ENCODE measurements at places on chromosomes 11 and 22. TPM values are rescaled to one million over a fixed set of nuclear protein-coding genes. Genes with fewer than 3 reads are reported as not detected.
A peak's percentile ranks its signal among the peaks of the same experiment; 100 is the strongest.

GRCh38 chr22:19174106-19175025 is 4.2 kb downstream of the SLC25A1 start:
- no peak for DNase-seq

GRCh38 chr22:22156348-22156715 is 88.3 kb upstream of the VPREB1 start:
- no peak for DNase-seq

DNA sequence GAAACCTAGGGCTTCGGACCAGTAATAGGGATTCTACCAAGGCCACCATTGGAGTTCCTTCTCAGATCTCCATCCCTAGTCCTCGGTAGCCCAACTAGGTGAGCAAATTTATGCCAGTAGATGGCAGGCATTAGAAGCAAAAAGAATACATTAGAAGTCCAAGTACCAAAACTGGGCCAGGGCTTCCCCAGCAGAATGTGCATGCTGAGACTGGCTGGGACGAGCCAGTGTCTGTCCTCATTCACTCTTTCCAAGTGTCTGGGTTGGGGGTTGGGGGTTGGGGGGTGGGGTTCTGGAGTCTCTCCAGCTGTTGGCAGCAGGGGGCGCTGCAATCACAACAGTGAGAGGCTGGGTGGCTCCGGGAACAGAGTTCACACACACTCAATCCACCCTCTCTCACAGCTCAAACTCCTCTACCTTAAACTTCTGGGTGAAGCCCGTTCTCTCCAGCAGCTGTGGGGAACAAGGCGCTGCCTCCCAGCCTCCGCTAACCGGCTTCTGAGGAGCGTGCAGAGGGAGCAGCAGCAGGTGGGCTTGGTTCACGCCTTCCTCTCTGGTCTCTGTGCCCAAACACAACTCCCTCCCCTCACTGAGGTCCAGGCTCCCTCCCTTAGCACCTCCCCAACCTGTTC is 57.5 kb downstream of the BTG4 start:
- DNase-seq = peak; percentile 44

The MS4A12 gene
- total RNA-seq = not detected

DNA sequence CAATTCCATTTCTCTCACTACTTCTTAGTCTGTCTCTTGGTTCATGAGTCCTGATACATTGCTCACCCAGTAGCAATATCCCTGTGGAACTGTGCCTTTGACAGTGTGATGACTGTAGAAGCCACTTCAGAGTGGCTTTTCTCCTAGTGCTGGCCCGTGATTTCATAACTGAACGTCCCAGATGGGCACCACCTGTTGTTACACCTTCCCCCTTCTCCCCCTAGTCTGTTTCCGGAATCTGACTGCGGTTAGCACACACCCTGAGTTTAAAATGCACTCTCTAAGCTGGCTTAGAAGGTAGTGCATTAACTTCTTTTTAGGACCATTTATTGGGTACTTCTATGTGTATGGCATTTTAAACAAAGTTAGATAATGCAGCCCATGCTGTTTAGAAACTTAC is 83.0 kb downstream of the ALX4 start:
- no peak for DNase-seq

GRCh38 chr11:20443596-20443995 is 56.1 kb downstream of the PRMT3 start:
- no peak for DNase-seq

DNA sequence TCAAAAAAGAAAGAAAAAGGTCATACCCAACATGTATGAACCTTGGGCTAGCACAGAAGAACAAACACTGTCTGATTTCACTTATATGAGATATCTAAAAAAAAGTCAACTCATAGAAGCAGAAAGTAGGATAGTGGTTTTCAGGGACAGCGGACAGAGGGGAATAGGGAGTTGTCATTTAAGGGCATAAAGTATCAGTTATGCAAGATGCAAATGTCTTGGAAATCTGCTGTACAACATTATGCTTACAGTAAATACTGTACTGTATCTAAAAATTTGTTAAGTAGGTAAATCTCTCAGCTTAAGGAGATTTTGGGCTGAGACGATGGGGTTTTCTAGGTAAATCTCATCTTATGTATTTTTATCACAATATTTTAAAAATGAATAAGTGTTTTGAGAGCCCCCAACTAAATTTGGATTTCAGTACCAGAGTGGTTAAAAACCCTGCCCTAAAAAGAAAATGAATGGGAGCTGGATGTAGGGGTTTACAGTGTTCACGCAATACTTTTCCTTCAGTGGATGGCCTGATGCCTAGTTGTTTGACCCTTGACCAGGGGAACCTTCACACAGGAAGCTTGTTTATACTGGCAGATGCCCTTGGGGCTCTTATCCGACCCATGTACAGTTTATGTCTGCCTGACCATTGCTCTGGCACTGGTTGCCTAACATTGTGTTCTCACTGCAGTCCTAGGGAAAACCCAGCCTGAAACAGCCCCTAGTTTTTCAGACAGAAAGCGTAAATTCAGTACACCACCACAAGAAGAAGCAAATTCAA is 34.8 kb downstream of the SLC22A9 start:
- DNase-seq = no peak

DNA sequence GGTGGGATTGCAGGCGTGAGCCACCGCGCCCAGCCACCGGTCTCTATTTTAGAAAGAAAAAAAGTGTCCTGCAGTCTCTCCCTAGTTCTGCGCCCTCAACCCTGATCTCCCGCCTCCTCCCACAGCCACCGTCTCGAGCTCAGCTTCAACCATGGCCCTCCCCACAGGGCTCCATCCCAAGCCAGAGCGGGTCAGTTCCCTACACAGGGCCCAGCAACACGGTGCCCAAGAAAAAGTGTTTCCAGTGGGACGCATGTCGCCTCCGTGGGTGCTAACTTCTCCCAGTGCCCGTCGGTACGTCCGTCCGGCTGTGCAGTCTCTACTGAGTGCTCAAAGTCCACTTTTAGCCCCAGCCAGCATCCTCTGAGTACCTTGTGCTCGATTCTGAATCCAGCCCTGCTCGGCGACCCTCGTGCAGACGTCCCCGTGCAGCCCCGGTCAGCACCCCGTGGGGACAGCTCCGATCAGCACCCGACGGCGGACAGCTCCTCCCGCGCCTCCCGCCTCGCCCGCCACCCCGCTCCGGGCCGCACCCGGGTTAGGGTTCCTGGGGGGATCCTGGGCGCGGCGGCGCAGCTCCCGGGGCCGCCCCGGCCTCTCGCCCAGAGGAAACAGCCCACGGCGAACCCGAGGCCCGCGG is 657 bp upstream of the MAPK8IP2 start:
- peak; percentile 80 for DNase-seq

The TMEM132A gene
- 261 TPM for total RNA-seq

The OR9G4 gene
- total RNA-seq = not detected

The RAB3IL1 gene
- total RNA-seq = 0.67 TPM

GRCh38 chr11:18936002-18936673 is 3.1 kb downstream of the MRGPRX1 start:
- no peak for DNase-seq

The OR2D2 gene
- 0.53 TPM for total RNA-seq

The CCDC73 gene
- total RNA-seq = not detected

DNA sequence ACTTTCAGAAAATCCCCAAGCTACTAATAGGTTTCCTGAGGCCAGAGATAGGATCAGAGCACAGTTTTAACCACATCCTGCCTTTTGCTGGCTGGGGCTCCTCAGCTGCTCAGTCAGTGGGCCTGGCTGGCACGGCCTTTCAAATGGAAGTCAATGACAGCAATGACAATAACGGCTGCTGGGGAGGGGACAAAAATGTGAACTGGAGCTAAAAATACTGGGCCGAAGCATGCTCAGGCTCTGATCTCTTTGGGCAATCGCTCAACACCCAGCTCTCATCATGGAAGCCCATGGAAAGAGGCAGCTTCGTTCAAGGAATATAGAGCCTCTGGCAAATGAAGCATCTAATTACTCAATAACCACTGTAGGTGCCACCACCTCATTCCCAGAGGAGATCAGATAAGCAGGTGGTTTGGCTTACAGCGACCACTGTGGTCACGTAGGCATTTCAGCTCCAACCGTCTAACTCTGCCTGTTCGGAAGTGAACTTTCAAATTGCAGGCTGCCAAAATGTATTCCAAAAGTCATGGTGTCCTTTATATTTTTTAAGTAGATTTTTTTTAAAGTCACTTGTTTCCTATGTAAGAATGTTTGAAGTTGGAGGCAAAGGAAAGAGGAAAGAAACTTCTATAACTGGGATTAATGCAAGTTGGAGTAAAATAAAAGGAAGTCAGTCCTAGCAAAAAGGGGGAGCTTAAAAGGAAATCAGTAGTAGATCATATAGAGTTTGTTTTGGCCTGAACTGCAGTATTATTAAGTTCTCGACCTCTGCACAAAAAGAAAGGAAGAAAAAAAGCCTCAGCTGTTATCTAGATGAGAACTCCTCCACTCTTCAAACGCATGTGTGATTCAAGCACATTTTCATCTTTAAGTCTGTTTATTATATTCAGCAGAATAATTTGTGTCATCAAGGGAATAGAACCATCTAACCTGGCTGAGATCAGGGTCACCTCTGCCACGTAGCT is 14.1 kb downstream of the WT1 start:
- no peak for DNase-seq
